Erythroblast (primary cell): ENCODE measurements at places on chromosomes 7 and 10.

DNA sequence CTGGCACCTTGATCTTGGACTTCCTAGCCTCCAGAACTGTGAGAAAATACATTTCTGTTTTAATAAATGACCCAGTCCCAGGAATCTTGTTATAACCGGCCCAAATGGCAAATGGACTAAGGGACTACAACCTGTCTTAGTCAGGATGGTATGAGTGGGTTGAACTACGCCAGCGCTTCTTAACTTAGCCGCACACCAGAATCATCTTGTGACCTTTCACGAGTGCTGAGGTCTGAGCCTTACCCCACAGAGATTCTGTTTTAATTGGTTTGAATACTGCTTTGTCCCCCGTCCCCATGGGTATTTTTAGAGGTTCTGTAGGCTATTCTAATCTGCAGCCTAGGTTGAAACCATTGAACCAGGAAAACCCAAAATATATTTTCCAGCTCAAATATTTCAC lies 48.0 kb downstream of the PFKFB3 start:
- no peak for DNase-seq

DNA sequence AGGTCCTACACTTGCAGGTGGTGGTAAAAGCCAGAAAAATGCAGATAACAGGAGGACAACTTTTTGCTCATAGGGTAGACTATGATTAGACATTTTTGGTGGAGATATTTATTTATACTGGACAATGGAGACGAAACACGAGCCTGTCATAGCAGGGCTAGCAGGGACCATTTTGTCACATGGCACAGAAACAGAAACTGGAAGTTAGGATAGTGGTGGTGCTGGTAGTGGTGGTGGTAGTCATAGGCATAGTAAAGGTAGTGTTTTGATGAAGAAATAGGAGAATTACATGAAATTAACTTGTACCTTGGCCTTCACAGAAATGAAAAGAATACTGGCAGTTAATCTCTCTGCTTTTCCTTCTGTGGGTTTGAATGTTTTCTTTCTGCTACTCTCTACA lies 8.8 kb upstream of the MGAM start:
- no peak for DNase-seq

- peak; percentile 60 for DNase-seq
Measured at GRCh38 chr10:102919246-102919959, 1.3 kb downstream of the CNNM2 start.

DNA sequence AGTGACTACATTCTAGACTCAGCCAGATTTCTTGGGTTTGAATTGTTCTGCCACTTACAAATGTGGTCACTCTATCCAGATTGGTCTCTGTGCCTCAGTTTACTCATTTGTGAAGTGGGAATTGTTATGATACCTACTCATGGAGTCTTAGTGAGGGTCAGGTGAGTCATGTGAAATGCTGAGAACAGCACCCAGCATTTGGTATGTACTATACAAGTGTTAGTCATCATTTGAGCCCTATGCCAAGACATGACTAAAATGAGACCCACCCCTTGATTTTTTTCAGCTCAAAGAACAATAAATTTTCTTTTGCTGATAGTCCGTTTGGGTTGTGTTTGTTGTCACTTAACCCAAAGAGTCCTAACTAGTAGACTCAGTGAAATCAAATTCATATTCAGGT lies 92.8 kb downstream of the CHN2 start:
- no peak for DNase-seq

DNA sequence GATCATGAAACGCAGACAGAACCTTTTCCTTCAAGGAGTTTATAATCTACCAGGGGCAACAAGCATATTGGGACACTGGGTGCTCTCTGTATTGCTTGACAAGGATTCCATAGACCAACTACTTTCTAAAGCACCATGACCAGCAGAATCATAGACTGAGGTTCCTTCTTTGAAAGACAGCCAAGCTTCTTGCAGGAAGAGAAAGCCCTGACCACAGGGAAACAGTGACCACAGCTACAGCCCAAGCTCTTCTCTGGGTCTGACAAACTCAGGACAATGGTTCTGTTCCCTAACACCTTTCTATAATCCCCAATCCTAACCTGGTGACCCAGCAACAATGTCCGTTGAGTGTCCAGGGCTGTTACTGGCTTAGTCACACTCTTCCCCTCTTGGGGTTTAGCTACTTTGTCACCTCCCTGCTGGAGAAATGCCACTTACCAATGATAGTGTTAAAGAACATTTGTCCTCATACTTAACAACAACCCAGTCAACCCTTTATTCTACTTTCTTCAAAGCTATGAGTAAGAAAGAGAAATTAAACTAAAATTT lies 155.7 kb downstream of the JAZF1 start:
- DNase-seq: no peak

GRCh38 chr7:13731643-13732042 lies 257.8 kb downstream of the ETV1 start:
- DNase-seq: no peak

- no peak for DNase-seq
Measured at GRCh38 chr7:102085218-102085772, 201.4 kb upstream of the SH2B2 start.

DNA sequence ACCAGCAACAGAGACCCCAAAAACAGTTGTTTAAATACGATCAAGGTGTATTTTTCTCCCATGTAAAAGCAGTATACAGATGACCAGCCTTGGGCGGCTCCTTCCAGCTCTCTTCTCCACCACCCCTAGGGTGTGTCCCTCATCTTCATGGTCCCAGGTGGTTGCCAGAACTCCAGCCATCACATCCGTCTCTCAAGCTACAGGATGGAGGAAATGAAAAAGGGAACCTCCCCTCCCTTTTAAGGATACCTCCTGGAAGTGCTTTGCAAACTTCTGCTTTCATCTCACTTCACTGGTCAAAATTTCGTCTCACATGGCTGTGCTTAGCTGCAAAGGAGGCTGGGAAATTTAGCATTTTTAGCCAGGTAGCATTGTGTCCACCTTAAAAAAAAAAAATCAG lies 59.3 kb downstream of the C10orf105 start:
- DNase-seq: no peak

- DNase-seq: no peak
Measured at GRCh38 chr7:87739306-87739705, 111.1 kb downstream of the RUNDC3B start.
